Activated CD4-positive, alpha-beta T cell treated with anti-CD3 and anti-CD28 coated beads, Interleukin-2, amount 50 U/mL, for 48 hours (primary cell): ENCODE measurements at places on chromosomes 3 and 15.

- no peak for DNase-seq
These were observed 300.3 kb downstream of the ZBTB20 start for GRCh38 chr3:114846779-114847178.

DNA sequence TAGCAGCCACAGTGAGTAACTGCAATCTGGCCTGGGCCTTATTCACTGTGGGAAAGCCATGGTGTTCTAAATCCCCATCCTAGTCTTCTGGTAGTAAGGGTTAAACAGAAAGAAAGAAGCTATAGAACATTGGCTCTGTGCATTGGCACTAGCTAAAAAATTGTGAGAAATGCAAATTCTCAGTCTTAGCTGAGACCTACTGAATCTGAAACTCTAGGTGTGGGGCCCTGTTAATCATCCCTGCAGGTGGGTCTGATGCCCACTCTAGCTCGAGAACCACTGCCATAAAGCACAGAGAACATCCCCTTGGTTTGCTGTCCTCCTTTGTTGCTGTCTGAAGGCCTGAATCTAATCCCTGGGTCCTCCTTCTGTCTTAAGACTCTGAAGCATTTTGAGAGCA is 59.3 kb downstream of the MEIS2 start:
- no peak for DNase-seq

DNA sequence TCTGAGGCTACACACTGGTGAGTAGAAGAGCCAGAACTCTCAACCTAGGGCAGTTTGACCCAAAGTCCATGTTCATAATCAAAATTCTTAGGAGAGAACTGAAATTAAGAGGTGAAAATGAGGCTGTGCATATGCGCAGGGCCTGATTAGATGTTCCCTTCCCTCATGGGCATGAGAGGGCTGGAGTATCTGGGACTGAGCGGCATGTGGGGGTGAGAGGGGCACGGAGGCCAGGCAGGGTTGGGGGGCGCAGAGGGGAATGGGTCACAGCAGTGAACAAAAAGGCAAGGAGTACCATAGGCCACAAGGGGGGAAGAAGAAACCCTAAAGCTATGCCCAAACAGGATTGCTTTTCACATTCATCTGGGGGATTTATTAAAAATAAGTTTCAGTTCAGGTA is 31.3 kb downstream of the ADAMTS9 start:
- no peak for DNase-seq

DNA sequence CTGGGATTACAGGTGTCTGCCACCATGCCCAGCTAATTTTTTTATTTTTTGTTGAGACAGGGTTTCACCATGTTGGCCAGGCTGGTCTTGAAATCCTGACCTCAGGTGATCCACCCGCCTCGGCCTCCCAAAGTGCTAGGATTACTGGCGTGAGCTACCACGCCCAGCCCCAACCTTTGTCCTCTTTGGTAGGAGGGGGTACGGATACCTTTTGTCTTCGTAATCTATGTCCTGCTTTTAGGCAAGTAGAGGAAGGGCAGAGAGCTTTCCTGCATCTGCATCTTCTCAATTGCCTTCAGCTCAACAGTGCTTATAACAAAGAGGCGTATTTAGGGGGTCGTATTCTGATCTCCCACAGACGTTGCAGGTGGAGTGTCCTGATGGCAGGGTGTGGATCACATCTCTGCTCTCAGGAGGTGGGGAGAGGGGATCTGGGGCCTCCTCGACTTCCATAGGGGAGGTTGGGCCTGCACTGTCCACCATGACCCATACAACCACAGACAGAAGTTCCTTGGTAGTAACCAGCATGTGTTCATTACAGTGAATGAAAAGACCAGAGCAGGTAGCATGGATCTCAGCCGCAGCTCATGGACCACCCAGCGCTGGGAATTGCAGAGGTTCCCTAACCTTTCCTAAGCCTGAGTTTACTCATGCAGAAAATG is 21.4 kb upstream of the KCTD6 start:
- no peak for DNase-seq

GRCh38 chr3:132660811-132661070 is 612 bp downstream of the UBA5 start:
- no peak for DNase-seq
